ENCODE measurements at places on chromosomes 7 and 10.
A peak's percentile ranks its signal among the peaks of the same experiment; 100 is the strongest.

DNA sequence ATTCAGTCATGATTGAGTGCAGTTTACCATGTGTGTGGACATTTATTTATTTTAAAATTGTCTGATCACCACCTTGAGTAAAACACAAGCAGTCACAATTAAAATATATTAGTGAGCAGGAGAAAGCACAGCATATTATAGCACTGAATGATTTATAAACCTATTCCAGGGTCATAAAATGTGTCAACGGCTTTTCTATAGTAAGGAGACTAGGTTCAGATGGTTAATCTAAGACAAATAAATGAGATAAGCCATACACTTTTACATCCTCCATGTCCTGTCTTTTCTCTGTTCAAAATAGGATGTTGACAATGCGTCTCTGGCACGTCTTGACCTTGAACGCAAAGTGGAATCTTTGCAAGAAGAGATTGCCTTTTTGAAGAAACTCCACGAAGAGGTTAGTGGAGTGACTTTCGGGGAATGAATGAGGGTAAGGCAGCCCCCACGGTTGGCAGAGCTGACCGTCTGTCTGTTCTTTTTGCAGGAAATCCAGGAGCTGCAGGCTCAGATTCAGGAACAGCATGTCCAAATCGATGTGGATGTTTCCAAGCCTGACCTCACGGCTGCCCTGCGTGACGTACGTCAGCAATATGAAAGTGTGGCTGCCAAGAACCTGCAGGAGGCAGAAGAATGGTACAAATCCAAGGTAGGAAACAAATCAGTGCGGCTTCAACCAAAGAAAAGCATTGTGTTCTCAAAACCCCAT lies 5.4 kb downstream of the VIM start:
- DNase-seq: peak; percentile 60

DNA sequence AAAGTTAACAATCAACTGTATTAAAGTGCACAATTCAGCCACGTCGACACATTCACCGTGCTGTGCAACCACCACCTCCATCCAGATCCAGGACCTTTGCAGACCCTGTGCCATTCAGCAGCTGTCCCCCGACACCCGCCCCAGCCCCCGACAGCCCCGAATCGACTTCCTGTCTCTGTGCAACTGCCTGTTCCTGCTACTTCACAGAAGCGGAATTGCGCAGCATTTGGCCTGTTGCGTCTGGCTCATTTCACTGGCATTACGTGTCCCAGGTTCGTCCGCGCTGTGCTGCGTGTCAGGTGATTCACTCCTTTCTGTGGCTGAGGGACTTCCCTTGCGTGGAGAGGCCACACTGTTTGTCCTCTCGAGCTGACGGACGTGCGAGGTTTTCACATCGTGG lies 33.2 kb upstream of the DNAAF5 start:
- no peak for DNase-seq

- no peak for DNase-seq
These were observed 1000.9 kb downstream of the LRMDA start for GRCh38 chr10:76432016-76433012.

DNA sequence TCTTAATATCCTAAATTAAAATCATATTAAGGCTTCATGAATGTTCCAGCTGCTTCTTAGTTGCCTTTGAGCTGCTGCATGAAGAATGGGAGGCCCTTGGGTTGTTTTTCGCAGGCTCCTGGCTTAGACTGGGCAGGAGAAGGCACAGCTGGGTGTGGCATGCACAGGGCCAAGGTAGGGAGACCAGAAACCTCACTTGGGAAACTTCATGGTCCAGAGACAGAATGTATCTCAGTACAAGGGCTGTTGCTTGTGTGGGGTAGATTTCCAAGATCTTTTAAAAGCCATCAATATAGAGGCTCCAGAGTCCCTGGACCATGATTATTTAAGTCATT lies 49.9 kb downstream of the BUB3 start:
- DNase-seq: no peak

DNA sequence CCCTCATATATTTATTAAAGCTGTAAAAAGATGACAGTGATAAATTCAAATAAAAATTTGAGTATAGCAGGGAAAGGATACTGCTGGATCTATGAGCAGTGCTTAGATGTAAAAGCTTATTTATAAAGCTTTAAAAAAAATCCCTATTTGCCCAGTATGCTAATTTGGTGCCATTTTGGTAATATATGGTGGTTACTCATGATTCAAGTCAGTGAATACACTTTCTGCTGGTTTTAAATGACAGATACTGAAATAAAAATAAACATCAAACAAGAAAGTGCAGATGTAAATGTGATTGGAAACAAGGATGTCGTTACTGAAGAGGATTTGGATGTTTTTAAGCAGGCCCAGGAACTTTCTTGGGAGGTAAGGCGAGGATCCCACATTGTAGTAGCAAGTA lies 134.4 kb upstream of the SAMD8 start:
- no peak for DNase-seq

Measured in endothelial cell of umbilical vein (primary cell).